ENCODE measurements at places on chromosomes 13 and 19.

DNA sequence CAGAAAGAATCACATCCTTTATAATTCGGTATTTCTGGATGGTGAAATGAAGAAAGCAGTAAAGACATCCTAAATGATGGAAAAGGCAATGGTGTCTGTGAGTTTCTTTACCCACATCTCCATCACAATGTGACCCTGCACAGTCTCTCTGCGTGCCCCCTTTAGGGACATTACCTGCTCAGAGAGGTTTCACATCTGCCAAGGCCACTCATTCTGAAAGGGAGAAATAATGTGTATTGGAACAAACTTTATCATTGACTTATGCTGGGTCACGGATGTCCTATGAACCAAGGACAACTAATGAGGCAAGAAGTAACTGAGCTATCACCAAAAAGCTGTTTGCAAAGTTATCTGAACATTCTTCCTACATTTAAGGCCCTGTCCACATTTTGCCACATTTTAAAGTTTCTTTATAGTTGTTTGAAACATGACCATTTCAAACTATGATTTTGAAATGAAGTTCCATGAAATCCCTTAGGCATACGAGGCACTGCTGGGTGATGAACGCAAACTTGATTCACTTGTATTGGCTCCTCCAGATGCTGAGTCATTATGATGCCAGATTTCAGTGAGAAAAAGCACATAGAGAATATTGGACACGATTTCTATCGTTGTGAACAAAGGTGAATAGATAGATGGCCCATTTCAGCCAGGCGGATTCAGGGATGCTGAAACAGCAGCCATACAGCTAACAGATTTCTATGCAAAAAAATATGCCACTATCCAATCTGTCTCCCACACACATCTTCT lies 63.5 kb upstream of the HMGB1 start:
- no peak for DNase-seq

- DNase-seq = no peak
Observed at GRCh38 chr13:44908712-44909111, 80.6 kb downstream of the NUFIP1 start.

DNA sequence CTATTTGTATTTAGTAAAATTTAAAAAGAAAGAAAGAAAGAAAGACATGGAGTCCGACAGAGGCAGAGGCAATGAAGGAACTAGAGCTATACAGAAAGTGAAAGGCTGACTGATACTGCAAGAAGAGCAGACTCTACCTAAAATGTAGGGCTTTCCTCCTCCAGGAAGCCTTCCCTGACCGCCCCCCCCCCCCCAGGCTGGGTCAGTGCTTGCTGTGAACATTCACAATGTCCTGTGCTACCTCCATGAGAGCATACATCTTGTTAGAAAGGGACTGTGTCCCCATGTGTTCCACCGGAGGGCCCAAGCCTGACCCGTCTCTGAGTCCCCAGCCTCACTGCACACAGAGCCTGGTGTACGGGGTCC lies 5.7 kb upstream of the CA11 start:
- no peak for DNase-seq

DNA sequence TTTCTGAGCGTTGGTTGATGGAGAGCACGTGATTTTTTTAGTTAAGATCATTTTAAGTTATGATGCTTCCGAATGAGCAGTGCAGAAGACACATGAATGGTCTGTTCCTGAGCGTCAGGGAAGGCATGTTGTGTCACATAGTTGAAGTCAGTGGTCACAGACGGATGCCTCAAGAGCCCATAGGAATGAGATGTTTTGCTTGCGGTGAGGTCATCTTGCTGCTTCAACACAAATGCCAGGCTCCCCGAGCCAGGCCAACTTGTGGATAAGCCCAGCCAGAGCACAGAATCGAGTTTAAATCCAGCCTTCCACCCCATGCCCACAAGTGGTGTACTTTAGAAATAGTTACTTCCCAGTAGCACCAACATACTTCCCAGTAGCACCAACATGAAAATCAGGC lies 5.4 kb downstream of the UPF3A start:
- no peak for DNase-seq

GRCh38 chr13:72195044-72195704 lies 328.2 kb upstream of the DACH1 start:
- DNase-seq = no peak

DNA sequence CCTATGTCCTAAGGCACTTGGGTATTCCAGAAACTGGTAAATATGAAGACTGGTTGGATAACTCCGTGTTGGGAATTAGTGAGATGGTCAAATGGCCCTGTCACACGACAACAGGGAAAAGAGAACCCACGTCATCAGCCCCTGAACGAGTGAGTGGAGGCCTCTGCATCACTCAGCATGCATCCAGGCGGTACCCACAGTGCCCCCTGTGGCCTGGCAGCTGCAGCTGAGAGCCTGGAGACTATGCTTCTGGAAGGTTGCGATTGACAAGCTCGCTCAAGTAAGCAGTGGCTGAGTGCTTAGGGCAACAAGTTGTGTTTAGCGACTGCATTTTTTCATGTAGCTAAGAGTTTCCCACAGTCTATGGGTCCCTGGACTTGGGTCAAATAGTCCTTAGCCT lies 55.9 kb downstream of the COL4A2 start:
- DNase-seq = no peak

GRCh38 chr13:97282705-97283104 lies 60.6 kb downstream of the MBNL2 start:
- no peak for DNase-seq

GRCh38 chr13:27266917-27267316 lies 3.7 kb upstream of the RASL11A start:
- DNase-seq = no peak

GRCh38 chr19:16087940-16088339 lies 11.6 kb downstream of the TPM4 start:
- DNase-seq = no peak

DNA sequence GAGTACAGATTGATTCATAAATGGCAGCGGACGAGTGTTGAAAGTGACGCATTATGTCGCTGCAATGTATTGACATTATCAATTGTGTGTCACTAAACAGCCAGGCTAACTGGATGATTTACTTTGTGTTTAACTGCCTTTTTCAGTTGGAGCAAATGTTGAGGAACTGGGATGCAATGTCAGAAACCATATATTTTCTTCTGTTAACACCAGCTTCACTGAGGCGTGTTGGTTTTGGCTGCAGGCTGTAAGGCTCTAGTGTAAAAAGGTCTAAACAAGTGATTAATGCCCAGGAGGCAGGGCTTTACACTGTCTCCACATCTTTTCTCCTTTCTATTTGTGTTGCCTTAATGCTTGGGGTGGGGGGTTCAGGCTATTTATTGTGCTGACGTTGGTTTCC lies 80.1 kb downstream of the GGACT start:
- no peak for DNase-seq

- DNase-seq = no peak
Observed at GRCh38 chr13:75139291-75139690, 342.7 kb downstream of the TBC1D4 start.

DNA sequence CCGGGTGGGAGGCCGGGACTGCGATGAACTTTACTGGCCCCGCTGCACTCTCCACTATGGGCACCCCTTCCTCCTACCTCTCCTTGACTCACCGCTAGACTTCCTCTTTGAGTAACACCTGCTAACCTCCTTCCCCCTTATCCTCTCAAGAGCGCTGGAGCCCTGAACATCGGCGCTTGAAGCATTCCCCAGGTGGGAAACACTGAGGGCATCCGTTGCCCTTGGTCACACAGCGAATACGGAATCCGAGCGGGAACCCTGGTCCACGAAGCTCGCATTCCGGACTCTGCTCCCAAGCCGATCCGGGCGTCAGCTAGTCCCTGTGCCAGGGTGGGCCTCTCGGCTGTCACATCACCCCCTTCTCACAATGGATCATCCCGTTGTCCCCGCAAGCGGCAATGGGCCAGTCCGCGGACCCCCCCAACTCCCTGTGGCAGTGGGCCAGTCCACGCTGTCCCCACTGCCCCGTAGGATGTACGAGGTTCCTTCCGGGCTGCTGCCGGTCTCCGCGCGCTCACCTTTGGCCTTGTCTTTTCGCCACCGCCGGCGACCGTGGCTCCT lies 4.2 kb downstream of the LIPE start:
- DNase-seq = peak; percentile 43

GRCh38 chr19:34257559-34257924 lies 3.2 kb downstream of the GARRE1 start:
- no peak for DNase-seq

DNA sequence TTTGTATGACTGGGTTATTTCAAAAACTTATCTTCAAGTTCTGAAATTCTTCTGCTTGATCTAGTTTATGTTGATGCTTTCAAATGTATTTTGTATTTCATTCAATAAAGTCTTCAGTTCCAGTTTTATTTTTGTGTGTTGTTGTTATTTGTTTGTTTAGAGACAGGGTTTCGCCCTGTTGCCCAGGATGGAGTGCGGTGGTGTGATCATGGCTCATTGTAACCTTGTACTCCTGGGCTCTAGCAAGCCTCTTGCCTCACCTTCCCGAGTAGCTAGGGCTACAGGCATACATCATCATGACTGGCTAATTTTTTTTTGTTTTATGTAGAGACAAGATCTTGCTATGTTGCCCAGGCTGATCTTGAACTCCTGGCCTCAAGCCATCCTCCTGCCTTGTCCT lies 40.3 kb upstream of the ARHGEF7 start:
- no peak for DNase-seq

DNA sequence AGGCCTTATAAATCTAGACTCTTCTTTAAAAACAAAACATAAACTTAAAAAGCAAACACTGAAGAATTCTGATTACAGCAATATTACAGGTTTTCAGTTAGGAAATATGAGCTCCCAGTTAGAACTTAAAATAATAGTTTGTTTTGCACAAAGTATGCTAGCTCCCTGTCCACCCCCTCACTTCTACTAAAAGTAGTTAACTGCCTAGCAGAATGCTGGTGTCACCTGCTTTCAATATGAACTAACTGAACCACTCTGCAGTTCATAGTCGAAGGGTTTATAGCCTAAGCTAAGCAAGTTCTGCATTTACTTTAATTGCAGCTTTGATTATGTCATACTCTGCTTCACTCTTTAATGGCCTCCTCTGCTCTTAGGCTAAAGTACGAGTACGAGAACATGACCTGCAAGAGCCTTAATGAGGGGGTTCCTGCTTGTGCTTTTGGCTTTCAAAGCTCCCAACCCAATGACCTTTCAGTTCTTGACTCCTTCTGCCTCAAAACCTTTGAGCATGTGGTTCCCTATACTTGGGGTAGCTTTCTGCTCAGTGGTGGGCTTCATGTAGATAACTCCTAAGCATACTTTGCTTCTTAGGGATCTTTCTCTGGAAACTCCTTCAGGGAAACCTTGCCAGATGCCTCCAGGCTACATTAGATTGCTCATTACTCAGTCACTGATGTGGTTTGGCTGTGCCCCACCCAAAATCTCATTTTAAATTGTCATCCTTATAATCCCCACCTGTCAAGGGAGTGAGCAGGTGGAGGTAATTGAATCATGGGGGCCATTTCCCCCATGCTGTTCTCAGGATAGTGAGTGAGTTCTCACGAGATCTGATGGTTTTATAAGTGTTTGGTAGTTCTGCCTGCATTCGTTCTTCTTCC lies 278.9 kb upstream of the ARGLU1 start:
- no peak for DNase-seq

GRCh38 chr19:29212356-29212647 lies 649 bp downstream of the UQCRFS1 start:
- DNase-seq = no peak

GRCh38 chr13:99992949-99993351 lies 11.4 kb downstream of the ZIC2 start:
- DNase-seq = no peak

- DNase-seq = no peak
Observed at GRCh38 chr19:7701654-7702457, at the start of gene FCER2. FCER2 (minus strand) TSS chr19:7702131; CDS start chr19:7699760, 2,371 bp downstream.

DNA sequence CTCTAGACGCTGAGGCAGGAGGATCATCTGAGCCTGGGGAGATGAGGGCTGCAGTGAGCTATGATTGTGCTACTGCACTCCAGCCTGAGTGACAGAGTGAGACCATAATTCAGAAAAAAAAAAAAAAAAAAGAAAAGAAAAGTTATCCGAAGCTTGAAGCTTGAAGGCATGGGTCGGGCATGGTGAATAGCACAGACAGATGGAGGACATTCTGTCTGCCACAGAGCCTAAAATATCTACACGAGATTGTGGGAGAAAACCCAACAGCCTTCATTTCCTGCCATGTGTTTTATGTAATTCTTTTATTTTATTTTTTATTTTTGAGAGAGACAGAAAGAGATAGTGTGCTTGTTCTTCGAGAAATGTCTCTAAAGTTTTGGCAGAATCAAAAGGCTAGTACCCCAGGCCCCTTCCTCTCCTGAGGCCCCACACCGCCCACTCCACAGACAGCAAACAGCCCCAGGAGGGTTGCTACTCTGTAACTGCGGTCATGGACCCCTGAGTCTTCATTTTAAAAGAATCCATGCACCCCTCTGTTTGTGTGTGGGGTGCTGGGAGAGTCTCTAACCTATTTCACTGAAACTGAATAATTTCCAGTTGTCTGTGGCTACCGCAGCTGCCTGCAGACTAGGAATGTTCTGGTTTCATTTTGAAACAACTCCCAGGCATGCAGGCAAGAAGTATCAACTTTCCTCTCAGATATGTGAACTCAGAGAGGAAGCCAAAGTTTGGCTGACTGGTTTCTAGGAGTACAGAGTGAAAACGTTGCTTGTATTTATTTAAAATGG lies 38.4 kb upstream of the RCBTB2 start:
- DNase-seq = no peak

- DNase-seq = no peak
Observed at GRCh38 chr13:76314495-76314894, 571.7 kb downstream of the KCTD12 start.

DNA sequence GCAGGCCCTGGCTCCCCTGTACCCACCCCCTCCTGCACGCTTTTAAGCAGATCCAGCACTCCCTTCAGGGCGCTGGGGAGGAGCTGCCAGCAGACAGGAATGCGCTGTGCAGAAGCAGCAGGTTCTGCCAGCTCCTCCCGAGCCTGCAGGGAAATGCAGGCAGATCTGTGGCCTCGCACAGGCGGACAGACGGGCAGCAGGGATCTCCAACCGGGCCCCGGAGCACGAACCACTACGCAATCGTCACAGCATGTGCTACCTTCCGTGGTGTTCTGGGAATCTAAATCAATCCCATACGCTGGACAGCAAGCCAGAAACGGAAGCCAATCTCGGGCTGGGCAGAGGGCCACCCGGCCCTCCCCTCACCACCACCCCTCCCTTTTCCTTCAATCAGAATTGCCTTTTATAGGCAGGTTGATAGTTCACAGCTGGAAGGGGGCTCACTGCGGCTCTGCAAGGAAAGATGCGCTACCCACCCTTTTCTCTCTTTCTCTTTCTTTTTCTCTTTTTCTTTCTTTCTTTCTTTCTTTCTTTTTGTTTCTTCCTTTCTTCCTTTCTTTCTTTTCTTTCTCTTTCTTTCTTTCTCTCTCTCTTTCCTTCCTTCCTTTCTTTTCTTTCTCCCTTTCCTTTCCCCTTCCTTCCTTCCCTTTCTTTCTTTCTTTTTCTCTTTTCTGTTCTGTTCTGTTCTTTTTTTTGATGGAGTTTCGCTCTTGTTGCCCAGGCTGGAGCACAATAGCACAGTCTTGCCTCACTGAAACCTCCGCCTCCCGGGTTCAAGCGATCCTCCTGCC lies 99.9 kb downstream of the GNG7 start:
- DNase-seq = no peak

DNA sequence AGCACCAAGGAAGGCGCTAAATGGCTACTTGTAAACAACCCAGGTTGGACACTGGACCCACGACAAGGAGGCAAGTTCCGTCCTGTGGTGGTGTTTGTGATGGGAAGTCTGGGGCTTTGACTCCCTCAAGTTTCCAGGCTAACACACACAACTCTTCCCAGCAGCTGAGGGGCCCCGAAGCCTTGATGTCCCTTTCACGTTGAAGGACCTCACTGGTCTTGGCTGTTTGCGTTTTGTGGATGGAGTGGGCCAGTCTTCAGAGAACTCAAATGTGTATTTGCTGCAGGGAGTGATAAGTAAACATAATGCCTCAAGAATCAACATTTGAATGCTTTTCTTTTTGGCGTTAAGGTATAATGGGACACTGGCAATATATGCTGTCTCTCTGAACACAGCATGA lies 199.2 kb downstream of the TM9SF2 start:
- no peak for DNase-seq

Data from NCI-H1105 (cell line).